ENCODE measurements at places on chromosomes 12 and 14.

DNA sequence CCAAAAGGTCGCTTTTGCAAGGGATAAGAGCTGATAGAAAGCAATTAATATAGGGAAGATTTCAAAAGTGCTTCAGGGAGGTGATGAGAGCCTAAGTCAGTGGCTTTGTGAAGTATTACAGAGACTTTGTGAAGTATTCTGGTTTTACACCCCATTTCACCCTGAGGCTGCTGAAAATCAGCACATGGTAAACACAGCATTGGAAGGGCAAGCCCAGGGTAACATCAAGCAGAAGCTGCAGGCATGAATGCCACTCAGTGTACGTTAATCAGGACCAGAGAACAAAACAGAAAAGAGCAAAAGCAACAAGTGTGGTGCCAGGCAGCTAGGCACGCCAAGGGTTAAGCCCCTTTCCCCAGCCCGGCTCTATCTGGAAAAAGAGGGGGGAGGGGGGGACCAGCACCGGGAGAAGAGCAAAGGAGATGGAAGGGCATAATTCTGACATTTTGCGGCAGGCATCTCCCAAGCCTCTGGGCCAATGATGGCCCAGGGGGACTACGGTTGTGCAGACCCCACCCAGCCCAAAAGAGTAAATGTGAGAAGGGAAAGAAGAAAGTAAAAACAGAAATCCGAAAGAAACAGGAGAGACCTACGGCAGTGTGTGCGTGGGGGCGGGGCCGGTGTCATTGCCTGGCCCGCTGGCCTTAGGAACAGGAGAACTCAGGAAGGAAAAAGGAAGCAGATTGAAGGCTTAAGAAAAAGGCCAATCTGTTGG lies 58.9 kb downstream of the DHRS2 start:
- no peak for DNase-seq

DNA sequence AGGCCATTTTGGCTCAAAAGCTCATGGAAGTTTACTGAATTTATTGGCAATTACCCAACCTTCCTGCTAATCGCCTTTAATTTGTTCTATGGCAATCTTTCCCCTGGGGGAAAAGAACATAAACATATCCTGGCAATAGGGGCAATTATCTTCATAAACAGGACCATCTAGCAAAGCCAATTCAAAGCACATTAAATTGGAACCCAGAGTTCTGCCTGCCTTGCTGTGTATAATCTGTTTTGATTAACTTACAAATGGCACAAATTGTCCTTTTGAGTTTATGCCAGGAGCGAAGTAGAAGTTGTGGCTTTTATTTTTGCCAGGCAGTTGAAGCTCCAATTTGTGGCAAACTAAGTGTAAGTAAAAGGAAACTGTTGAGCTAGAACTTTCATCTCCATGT lies 68.6 kb downstream of the C12orf50 start:
- no peak for DNase-seq

DNA sequence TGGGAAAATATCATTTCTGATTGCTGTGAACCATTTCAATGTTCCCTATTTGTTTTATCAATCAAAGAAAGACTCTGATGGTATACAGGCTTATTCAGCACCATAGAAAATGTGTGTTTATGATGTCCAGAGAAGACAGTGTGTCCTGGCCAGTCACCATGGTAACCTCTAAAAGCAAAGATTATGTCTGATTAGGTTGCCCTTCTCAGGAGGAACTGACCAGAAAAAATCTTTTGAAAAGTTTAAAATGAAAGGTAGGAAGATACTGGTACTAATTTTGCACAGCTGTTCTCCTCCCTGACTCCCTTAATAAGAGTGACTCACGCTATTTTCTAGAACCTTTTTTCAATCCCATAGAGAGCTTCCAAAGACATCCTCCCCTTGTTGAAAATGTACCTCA lies 391.8 kb upstream of the DCN start:
- no peak for DNase-seq

- DNase-seq = no peak
Observed at GRCh38 chr12:106919910-106920544, 35.7 kb upstream of the TMEM263 start.

- DNase-seq = no peak
Observed at GRCh38 chr12:94184995-94185719, 36.8 kb downstream of the PLXNC1 start.

GRCh38 chr12:57173683-57174082 lies 26.3 kb upstream of the LRP1-AS start:
- DNase-seq = no peak

DNA sequence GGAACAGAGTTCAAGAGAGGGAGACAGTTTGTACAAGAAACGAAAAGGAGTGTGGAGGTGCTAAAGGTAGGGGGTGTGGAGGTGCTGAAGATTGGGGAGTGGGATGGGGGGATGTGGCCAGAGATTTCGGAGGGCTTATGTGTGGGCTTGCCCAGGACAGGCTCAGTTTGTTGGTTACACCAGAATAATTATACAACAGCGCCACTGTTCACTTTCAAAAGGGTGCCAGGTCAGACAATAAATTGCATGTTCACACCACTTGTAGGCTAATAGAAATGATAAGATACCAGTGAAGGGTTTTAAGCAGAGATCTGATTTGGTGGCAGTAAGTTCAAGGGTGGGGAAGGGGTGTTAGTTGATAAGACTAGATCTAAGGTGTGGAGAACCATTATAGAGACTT lies 75.3 kb downstream of the PRKCH start:
- DNase-seq = no peak

DNA sequence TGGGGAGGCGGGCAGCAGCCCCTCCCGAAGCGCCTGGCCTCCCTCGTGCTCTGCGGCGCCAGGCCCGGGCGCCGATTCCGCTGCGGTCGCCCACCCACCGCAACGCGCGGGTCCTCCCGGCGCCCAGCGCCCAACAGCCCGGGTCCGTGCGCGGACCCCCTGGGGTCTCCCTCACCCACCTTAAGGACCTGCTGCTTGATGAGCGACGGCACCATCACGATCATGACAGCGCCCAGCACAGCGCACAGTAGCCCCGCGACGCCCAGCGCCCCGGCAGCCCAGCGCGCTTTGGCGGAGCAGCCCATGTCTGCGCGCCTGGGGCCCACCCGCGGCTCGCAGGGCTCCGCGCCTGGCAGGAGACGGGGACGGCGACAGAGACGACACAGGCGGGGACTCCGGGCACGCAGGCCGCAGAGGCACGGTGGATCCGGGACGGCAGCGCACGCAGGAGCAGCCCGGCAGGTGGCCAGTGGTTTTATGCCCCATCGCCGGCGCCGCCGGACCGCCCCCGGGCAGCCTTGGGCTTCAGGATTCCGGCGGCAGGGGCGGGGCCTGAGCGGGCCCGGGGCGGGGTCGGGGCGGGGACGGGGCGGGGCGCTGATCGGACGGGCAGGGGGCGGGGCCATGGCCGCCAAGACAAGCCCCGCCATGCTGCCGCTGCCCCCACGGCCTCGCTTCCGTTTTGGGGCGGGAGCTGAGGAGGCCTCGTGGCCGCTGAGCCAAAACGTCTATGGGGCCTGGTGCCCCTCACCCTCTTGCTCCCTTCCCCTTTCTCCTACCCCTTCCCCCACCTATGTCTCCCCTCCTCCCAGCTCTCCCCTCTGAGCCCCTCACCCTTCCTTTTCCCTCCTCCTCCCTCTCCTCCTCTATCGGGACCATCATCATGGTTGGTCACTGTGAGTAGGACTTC lies at the start of gene SCARB1:
SCARB1 (minus strand) TSS at position 449 of the 910 bp plus-strand sequence; CDS start at position 305, 144 bp downstream.
- DNase-seq = peak; percentile 96

DNA sequence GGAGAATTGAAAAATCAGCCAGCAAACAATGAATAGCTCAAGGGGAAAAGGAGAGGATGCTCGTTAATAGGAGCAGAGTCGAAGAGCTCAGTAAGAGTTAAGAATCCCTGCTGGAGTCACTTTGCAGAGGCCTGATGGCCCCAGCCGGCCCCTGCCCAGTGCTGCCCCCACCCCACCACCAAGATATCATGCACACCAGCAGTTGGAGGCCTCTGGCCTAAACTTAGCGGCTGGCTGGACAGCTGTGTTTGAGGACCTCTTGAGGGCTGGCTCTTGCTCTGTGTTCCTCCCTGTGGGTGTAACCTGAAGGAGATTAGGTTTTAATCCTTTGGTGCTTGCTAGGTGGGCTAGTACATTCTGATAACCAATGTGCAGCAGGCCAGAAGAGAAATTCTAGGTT lies 142.0 kb downstream of the PLXNC1 start:
- DNase-seq = no peak

GRCh38 chr12:109126784-109127183 lies 10.4 kb downstream of the ACACB start:
- DNase-seq = no peak

GRCh38 chr14:99055019-99055418 lies 217.0 kb downstream of the BCL11B start:
- no peak for DNase-seq

GRCh38 chr12:38872156-38872555 lies 33.2 kb downstream of the CPNE8 start:
- no peak for DNase-seq

DNA sequence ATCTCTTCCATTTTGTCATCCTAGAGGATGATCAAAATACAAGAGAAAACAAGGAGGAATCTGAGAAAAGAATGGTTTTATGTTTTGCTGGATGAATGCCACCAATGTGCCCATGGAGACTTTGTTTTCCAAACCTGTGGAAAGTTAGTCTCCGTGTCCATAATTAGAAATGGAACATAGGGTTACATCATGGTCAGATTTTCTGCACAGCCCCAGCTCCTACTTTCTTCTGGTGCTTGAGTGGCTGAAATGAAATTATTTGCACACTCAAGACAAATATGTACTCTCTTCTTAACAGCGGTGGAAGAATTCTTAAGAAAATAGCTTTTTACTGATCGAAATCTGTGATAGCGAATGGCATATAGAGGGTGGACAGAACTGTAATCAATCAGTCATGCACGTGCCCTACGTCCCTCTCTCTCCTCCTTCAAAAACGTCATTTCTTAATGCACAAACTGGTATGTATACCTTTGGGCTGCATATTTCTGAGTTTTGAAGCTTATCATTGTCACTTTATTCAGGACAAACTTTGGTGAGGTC lies 825.2 kb downstream of the AACS start:
- no peak for DNase-seq

DNA sequence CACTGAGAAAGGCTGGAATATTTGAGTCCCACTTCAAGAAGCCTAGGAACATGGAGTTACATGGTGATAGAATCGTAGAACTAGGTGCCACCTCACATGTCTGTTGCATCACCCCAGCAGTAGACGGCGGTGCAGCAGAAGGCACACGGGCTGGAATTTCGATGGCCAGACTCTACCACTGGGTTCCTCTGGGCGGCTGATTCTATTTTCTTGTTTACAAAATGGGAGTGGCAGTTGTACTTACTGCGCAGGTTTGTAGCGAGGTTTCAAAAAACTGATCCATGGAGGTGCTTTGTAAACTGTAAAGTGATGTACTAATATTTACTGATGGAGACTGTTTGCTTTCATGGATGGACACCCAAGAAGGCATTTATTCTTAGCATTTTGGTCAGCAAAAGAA lies 45.7 kb downstream of the WDR20 start:
- no peak for DNase-seq

DNA sequence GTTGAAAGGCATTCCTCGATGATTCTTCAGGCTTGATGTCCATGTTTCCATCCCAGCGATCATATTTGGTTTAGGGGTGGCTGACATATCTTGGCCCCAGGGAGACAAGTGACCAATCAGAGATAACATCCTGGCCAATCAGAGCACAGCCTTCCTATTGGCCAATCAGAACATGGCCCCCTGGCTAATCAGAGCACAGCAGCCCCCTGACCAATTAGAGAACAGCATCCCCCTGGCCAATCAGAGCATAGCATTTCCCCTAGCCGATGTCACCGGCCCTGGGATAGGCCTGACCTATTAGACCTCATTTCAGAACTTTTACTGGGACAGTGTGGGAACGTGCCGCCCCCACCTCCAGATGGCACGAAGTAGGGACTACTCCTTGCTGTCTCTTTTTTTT lies 182.2 kb downstream of the AACS start:
- no peak for DNase-seq

- no peak for DNase-seq
Observed at GRCh38 chr12:41932470-41932991, 212.1 kb downstream of the GXYLT1 start.

DNA sequence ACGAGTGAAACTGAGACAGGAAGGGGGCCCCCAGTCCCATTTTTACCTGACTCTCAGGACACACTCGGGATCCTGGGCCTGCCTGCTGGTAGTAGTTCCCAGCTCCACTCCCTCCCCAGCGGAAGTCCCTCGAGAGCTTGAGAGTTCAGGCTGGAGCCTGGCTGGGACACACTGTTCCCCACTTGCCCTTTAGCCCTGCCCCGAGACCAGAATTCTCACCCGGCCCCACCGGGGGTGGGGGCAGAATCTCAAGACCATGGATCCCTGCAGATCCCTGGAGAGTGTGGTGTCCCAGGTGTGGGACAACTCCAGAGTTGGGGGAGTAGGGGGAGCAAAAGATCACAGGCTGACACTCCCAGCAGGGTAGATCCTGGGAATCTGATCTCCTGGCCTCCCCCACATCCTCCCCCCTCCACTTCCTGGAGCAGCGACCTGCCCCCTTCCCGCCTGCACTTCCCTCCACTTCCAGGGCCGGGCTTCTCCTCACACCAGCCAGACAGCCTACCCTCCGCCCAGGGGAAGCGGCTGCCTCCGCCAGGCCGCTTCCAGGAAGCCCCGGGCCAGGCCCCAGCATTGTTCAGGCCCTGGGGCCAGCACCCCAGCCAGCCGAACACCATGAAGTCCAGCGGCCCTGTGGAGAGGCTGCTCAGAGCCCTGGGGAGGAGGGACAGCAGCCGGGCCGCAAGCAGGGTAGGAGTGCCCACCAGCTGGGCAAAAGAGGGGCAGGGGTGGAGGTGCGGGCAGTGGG lies at the start of gene TNS2:
TNS2 (plus strand) TSS at position 495 of the 748 bp plus-strand sequence; CDS start at position 616, 121 bp downstream.
- DNase-seq = no peak

- DNase-seq = no peak
Observed at GRCh38 chr14:38238332-38238731, 17.6 kb downstream of the CLEC14A start.

DNA sequence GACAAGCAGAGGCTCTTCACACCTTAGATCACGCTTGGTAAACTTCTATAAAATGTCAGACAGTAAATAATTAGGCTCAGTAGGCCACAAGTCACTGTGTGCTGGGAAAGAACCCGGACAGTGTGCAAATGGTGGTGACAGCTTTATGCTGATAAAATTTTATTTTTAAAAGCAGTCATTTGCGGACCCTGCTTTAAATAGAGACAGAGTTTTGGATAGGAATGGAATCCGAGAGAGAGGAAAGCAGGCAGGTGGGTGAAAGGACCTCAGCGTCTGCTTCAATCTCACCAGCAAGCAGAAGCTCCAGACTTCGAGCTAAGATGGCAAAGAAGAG lies 21.4 kb downstream of the ANKLE2 start:
- no peak for DNase-seq

GRCh38 chr14:83342590-83342989 lies 1808.9 kb upstream of the SEL1L start:
- no peak for DNase-seq

DNA sequence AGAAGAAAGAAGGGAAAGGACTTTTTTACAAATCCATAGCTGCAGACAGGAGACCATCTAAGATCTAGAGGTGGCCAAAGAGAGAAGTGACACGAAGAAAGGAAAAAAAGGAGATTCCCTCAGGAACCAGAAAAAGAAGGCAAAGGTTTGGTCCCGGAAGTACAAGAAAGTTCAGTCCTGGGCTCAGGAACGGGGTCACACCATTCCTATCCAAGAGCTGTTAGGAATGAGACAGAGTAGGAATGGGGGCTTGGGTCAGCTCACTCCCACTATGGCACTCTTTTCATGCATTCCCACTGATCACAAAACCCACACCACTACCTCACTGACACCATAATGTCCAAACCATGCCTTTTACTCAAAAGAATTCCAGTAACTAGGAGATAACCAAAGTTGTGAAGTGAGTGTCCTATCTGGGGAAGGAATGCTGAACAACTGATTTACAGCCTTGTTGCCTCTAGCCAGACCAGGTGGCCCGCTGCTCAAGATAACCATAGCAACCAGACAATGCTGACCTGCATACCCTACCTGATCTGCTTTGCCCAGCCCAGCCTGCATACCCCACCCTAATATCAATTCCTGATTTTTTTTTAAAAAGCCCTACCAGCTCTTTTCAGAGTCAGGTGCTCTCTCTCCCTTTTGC lies 8.4 kb downstream of the PPP2R3C start:
- DNase-seq = no peak
